NCI-H1436 treated with DMSO at 0.1 percent for 48 hours (cell line): ENCODE measurements at places on chromosomes 13 and 19.
A peak's percentile ranks its signal among the peaks of the same experiment; 100 is the strongest.

GRCh38 chr19:11152318-11153062 lies 3.1 kb downstream of the SPC24 start:
- DNase-seq: no peak

GRCh38 chr19:15266683-15267082 lies 34.4 kb upstream of the EPHX3 start:
- no peak for DNase-seq

DNA sequence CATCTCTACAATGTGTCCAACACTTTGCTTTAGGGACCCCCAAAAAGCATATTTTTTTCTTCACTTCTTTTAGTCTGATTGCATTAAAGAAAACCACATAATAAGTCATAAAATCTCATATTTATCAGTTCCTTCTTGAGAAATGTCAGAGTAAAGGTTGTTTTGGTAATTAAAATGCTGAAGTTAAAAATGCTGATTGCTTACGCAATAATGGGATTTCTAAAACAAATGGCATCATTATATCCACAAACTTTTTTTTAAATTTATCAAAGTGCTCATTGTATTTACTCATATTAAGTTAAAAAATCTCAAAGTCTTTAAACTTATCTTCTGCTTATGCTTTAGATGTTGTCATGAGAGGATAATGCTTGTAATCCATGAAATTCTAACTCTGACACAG lies 737.2 kb upstream of the ARGLU1 start:
- DNase-seq: no peak

DNA sequence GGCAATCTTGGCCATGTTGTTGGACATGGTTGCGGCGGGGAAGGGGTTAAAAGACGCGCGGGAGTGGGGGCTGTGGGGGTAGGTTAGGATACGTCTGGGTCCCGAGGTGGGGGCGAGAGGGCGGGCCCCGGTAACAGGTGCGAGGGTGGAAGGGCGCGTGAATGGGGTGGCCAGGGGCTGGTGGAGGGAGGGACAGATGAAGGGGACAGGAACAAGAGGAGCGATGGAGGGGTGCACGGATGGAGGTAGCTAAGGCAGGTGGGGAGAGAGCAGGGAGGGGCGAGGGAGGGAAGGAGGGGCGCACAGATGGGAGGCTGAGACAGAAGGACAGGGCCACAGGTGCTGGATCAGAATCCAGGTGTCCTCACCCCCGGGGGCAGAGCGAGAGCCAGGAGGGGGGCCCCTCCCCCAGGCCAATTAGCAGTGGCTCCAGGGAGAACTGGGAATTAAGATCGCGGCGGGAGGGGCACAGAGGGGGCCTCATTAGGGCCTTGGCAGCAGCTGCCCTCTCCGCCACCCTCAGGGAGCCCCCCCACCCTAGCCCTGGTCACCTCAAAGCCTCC lies 1.3 kb downstream of the GNG8 start:
- peak; percentile 34 for DNase-seq

DNA sequence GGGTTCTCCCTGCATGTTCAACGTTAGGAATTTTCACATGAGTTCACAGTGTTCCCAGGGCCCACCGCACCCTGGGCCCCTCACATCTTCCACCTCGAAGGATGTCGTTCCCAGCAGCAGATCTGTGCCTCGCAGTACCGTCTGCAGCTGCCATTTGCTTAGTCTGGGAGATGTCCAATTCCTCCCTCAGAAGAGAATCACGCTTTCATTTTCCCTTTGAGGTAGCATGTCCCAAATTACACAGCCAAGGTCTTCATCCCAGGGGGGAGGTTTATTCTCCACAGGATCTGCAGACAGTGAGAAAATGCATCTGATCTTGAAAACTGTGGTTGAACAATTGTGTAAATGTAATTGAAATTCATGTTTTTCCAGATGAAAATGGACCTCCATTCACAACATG lies 150.2 kb downstream of the DCT start:
- no peak for DNase-seq

- no peak for DNase-seq
Measured at GRCh38 chr19:49497789-49498103, 1.5 kb downstream of the RPS11 start.

GRCh38 chr13:62309904-62310303 lies 894.3 kb upstream of the PCDH20 start:
- DNase-seq: no peak

GRCh38 chr19:57434386-57435061 lies 601 bp upstream of the ZNF749 start:
- DNase-seq: no peak

GRCh38 chr13:95605448-95606125 lies 38.9 kb downstream of the DZIP1 start:
- no peak for DNase-seq

DNA sequence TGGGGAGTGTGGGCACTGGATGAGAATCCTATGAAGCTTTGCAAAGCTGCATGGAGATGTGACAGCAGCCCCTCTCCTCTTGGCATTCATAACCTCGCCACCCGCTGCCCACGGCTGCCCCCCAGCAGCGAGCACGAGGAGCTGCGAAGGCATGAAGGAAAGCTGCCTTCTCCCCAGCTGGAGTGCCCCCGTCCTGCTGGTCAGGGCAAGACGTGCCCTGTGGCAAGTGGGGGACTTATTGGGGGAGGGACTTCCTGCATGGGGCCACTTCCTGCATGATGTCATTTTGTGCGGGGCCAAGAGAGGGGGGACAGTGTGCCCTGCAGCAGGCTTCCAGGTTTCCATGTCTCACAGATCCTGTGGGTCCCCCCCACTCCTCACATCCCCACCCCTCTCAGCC lies 85.9 kb downstream of the TSHZ3 start:
- no peak for DNase-seq

DNA sequence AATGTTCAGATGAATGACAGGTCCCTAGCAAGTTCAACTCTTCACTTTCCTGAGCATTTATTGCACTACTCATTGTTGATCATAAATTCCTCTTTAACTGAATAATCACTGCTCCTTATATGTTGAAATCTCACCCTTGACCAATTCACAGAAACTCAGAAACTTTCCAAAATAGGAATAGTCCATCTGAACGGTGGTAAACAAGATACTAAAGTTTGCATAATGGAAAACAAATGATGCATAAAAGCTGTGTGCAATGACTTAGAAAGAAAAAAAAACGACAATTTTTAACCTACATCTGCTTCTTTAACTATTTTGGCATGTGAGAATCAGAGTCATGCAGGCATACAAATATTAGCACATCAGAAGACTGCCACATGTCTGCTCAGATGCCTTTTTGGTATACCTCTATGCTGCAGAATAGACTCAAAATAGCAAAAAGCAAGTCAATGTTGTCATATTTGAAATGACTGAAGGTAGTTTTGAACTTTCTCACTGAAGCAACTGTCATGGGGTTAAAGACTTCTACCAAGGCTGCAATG lies 34.8 kb downstream of the SLC10A2 start:
- no peak for DNase-seq

- DNase-seq: no peak
Measured at GRCh38 chr19:5903056-5903623, 450 bp downstream of the NDUFA11 start.

- DNase-seq: peak; percentile 16
Measured at GRCh38 chr19:57302020-57302465, 18.2 kb upstream of the ZNF543 start.
